Stimulated activated CD8-positive, alpha-beta memory T cell treated with anti-CD3 and anti-CD28 coated beads, Interleukin-7, amount 100 ng/mL, for 24 hours (primary cell): ENCODE measurements at places on chromosomes 7 and 10.

GRCh38 chr7:23183279-23184012, 1.6 kb downstream of the NUP42 start:
- no peak for DNase-seq

GRCh38 chr10:69888882-69889584, 87.3 kb downstream of the COL13A1 start:
- no peak for DNase-seq

DNA sequence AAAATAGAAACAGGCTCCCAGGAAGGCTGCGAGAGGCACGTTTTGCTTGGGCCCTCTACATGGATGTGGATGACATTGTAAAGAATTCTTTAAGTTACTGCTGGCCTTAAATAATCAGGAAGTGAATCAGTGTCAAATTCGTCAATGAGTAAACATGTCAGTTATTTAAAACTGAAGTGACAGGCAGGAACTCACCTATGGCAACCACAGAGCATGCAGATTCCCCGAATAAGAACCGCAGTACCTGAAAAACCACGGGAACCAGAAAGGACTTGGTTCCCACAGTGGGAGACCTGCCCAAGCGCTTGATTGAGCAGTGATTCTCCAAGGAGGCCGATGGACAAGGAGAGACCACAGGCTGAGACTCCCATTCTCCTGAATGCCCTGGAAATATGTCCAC, 351.2 kb upstream of the AKR1E2 start:
- DNase-seq, result no peak

- no peak for DNase-seq
These were observed 3.5 kb downstream of the CYTH3 start for GRCh38 chr7:6268907-6269306.

DNA sequence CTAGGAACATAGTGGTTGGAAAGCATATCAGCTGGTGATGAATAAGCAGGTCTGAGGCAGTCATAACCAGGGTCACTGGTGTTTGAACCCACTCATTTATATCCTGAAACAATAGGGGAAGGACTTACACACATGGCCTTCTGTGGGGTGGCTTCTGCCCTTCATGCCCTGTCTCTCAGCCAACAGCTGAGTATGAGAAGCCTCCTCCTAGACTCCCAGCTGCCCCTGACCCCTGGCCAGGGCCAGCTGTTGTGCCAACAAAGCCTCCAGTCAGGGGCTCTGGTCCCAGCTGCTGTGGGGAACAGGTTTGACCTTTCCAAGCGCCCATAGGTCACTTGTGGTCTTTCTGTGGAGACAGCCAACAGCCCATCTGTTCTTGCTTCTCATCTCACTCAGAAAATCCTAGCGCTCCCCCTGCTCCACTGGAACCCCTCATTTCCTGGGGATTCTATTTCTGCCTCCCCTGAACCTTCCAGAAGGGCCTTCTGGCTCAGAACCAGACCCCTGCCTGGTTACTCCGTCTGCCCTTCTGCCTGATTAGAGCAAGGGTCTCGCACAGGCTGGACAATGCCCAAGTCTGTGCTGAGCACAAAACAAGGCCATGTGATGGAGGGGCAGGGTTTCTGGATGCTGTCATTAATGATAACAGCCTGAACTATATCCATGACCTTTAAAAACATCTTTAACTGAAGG, 9.7 kb upstream of the PURB start:
- DNase-seq, result no peak

GRCh38 chr10:74738985-74739567, 87.3 kb upstream of the KAT6B start:
- peak; percentile 3 for DNase-seq

GRCh38 chr7:70657989-70658632, 473.8 kb upstream of the GALNT17 start:
- DNase-seq, result no peak

GRCh38 chr7:81066797-81067196, 147.9 kb upstream of the SEMA3C start:
- no peak for DNase-seq

- DNase-seq, result no peak
These were observed 245.0 kb upstream of the YAE1 start for GRCh38 chr7:39321245-39321644.

DNA sequence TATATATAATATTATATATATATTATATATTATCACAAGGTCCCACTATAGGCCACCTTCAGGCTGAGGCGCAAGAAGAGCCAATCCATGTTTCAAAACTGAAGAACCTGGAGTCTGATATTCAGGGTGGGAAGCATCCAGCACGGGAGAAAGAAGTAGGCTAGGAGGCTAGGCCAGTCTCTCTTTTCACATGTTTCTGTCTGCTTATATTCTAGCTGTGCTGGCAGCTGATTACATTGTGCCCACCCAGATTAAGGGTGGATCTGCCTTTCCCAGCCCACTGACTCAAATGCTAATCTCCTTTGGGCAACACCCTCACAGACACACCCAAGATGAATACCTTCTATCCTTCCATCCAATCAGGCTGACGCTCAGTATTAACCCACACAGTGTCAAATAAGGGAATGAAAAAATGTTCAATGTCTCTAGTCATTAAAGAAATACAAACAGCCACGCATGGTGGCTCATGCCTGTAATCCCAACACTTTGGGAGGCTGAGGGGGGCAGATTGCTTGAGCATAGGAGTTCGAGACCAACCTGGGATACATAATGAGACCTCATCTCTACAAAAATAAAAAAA, 135.4 kb upstream of the PCBD1 start:
- no peak for DNase-seq

GRCh38 chr7:158076656-158077055, 511.0 kb downstream of the PTPRN2 start:
- DNase-seq, result no peak

- no peak for DNase-seq
These were observed 93.4 kb downstream of the AVL9 start for GRCh38 chr7:32588657-32589056.

- no peak for DNase-seq
These were observed 64.9 kb downstream of the MICALL2 start for GRCh38 chr7:1394371-1394770.

DNA sequence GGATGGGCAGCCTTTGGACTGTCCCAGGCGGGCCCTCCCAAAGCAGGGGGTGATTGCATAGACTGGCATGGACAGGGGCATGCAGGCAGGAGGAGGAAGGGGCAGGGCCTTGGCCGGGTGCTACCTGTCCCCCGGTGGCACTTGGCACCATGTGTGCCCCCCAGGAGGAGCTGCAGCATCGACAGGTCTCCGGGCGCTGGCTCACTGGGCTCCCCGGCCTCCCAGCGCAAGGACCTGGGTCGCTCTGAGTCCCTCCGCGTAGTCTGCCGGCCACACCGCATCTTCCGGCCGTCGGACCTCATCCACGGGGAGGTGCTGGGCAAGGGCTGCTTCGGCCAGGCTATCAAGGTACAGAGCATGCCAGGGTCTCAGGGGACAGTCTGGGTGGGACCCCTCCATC, 23.2 kb downstream of the LIMK1 start:
- no peak for DNase-seq

- no peak for DNase-seq
These were observed 44.1 kb downstream of the CHST3 start for GRCh38 chr10:72008096-72008981.

GRCh38 chr7:46032942-46033341, 111.9 kb upstream of the IGFBP3 start:
- DNase-seq, result no peak

GRCh38 chr7:80453699-80454340, 58.0 kb downstream of the GNAT3 start:
- no peak for DNase-seq

DNA sequence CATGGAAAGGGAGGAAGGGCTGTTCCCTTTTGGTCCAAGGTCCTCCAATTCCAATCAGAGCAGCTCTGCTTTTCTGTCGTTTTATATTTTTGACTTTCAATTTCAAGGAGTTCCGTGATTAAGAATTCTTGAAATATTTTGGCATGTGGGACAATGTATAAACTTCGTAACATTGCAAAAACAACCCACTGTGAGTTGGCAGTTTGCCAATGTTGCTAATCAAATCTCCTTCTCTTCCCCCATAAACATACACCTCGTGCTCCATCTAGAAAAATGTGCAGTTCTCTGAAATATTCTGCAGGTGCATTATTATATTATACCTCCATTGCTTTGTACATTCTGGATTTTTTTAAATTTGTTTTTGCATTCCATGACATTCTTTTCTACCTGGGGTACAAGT, 49.8 kb downstream of the POU6F2 start:
- DNase-seq, result no peak

DNA sequence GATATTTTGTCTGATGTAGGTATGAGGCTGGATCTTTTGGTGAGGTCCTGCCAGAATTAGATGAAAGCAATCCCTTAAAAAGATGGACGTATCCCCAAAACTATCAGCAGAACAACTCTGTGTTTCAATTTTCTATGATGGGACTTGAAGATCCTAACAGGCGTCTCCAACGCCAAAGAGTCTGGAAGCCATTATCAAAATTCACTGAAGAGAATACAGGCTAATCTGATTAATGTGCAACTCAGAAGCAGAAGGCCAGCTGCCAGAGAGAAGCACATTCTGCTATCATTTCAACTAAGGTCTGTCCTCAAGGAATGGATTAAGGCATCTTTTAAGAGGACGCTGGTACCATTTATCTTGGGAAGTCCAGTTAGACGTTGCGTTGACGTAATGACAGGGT, 119.7 kb downstream of the FGFR2 start:
- DNase-seq, result no peak

DNA sequence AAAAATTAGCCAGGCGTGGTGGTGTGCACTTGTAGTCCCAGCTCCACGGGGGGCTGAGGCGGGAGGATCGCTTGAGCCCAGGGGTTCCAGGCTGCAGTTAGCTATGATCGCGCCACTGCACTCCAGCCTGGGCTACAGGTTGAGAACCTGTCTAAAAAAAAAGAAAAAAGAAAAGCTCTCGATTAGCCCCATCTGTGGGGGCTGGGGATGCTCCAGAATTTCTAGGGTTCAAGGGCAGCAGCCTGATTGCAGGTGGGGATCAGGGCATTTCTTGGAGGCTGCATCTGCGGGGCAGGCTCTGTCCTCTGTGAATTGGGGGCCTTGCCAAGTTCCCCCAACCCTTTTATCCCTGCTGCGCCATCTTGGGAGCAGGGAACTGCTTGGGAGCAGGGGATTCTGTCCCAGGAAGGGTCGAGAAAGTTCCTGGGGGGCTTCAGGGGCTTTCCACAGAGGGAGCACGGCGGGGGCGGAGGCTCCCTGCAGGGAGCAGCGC, 651 bp upstream of the ARPC1A start:
- DNase-seq, result no peak

GRCh38 chr7:36153571-36154097, 580 bp downstream of the EEPD1 start:
- no peak for DNase-seq

DNA sequence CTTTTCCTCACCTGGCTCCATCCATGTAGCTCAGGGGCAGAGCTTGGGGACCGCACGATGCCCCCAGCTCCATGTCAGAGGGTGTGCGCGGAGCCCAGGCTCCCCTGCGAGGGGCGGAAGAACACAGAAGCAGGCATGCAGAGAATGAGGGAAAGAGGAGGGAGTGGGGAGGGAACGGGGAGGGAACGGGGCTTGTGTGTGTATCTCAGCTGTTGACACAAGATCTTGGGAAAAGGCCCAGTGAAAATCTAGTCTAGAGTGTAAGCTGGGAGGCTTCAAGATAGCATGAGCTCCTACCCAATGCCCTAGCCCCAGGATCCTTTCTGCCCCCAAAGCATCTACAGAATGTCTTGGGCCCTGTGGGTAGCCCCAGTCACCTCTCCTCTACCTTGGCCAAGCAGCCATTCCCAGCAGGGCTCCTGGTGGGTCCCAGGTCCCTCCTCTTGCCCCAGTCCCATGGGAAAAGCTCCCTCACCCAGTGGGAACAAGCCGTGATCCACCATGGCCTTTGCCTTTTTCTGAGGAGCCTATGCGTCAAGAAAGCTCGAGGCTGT, 25.1 kb upstream of the NDST2 start:
- DNase-seq, result no peak

GRCh38 chr7:50667338-50667737, 102.1 kb upstream of the DDC start:
- no peak for DNase-seq

DNA sequence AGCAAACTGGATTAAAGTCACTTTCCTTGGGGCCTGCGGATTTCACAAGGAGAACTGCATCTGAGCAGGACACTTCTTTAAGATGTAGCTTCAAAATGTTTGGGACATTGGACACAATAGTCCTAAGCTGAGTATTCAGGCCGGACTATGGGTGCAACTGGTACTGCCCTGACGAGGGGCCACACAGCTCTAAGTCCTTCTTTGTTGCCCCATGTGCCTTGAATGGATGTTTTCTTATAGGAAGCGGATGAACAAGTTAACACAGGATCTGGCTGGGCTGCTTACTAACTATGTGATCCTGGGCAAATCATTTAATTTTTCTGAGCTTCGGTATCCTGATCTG, 147.8 kb upstream of the KLF14 start:
- DNase-seq, result no peak

- DNase-seq, result no peak
These were observed 5.6 kb downstream of the AKR1B15 start for GRCh38 chr7:134554417-134554966.

- DNase-seq, result no peak
These were observed 192.5 kb upstream of the SORCS1 start for GRCh38 chr10:107357033-107357432.

GRCh38 chr7:36896956-36897590, 172.8 kb upstream of the AOAH start:
- no peak for DNase-seq
